ENCODE measurements at places on chromosomes 6 and 20.
A peak's percentile ranks its signal among the peaks of the same experiment; 100 is the strongest.

DNA sequence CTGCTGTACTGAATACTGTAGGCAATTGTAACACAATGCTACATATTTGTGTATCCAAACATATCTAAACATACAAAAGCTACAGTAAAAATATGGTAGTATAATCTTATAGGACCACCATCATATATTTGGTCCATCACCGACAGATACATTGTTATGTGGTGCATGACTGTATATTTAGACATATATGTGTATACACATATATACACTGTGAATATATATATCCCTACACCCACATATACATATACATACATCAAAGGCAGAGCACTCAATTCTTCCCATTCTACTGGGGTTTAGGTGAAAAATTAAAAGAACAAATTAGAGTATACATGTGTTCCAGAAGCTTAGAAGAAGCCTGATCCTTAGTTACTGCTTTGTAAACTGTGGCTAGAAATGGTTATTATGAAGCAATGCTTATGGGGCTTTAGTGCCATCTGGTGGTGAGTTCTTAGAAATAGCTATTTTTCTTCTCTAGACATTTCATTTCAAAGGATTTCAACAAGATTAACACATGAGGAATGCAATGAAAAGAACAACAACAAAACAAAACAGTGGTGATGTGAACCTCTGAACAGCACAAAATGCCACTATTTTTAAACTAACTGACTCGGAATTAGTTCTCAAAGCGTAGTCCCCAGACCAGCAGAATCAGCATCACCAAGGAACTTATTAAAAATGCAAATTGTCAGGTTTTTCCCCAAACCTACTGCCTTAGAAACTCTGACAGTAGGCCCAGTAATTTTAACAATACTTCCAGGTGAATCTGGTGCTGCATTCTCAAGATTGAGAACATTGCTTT lies 38.0 kb downstream of the PKHD1 start:
- no peak overlapping the region for H3K4me3 ChIP-seq
- H3K27me3 ChIP-seq = no peaks in the 10 kb centered on the region
- no peak for DNase-seq
- H3K27ac ChIP-seq = no peak overlapping the region
- H3K4me1 ChIP-seq = no peaks in the 10 kb centered on the region
- no peaks in the 10 kb centered on the region for H3K36me3 ChIP-seq

- H3K27me3 ChIP-seq = peaks cover 3% of the 10 kb centered on the region
- no peaks in the 10 kb centered on the region for H3K4me1 ChIP-seq
These were observed 97.4 kb upstream of the SPTLC3 start for GRCh38 chr20:12911372-12911771.

- H3K4me1 ChIP-seq = no peaks in the 10 kb centered on the region
- H3K27me3 ChIP-seq = no peaks in the 10 kb centered on the region
- H3K27ac ChIP-seq = no peak overlapping the region
- H3K36me3 ChIP-seq = no peaks in the 10 kb centered on the region
These were observed 459.7 kb downstream of the MMUT start for GRCh38 chr6:49003348-49003747.

DNA sequence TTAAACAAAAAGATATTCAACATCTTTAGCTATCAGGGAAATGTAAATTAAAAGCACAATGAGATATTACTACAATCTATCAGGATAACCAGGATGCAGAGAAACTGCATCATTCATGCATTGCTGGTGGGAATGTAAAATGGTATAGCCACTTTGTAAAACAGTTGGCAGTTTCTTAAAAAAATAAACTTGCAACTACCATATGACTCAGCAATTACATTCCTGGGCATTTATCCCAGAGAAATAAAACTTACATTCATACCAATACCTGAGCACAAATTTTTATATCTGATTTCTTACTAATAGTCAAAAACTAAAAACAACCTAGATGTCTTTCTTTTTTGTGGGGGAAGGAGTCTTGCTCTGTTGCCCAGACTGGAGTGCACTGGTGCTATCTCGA lies 190.3 kb upstream of the TAB2 start:
- H3K27ac ChIP-seq = peak overlapping the region; percentile 45
- H3K4me1 ChIP-seq = peaks cover 40% of the 10 kb centered on the region
- H3K4me3 ChIP-seq = no peak overlapping the region
- no peaks in the 10 kb centered on the region for H3K36me3 ChIP-seq
- DNase-seq = no peak

GRCh38 chr20:6142348-6142993 lies 19.6 kb upstream of the FERMT1 start:
- H3K36me3 ChIP-seq = no peaks in the 10 kb centered on the region
- H3K4me3 ChIP-seq = no peak overlapping the region
- no peaks in the 10 kb centered on the region for H3K27me3 ChIP-seq
- peak; percentile 42 for DNase-seq

- H3K27ac ChIP-seq = no peak overlapping the region
- no peaks in the 10 kb centered on the region for H3K27me3 ChIP-seq
- DNase-seq = no peak
- H3K4me3 ChIP-seq = no peak overlapping the region
These were observed 389.2 kb upstream of the FLRT3 start for GRCh38 chr20:14726591-14726990.

GRCh38 chr20:8414586-8415274 lies 282.7 kb downstream of the PLCB1 start:
- no peaks in the 10 kb centered on the region for H3K27me3 ChIP-seq
- H3K27ac ChIP-seq = no peak overlapping the region
- H3K36me3 ChIP-seq = no peaks in the 10 kb centered on the region
- no peaks in the 10 kb centered on the region for H3K4me1 ChIP-seq
- H3K4me3 ChIP-seq = no peak overlapping the region

- no peaks in the 10 kb centered on the region for H3K36me3 ChIP-seq
- no peak overlapping the region for H3K27ac ChIP-seq
- H3K27me3 ChIP-seq = peaks cover 3% of the 10 kb centered on the region
These were observed 8.0 kb downstream of the RNF182 start for GRCh38 chr6:13932785-13933184.

DNA sequence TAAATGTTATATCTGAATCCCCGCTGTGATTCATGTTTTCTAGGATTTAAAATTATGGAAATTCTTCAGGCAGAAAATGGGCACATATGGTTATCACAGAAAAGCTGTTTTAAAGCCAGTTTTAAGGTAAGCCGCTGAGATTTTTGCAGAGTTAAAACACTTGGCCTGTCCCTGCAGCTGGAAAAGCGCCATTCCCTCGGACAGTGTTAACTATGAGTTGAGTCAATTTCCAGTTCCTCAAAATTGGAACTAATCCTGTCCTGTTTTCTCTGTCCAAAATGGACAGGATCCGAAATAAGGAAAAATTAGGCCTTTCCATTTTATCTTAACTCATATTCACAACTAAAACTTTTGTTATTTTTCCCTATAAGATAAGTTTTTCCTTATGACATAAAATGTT lies 225.2 kb downstream of the SAMD5 start:
- H3K36me3 ChIP-seq = no peaks in the 10 kb centered on the region
- no peaks in the 10 kb centered on the region for H3K27me3 ChIP-seq
- no peak for DNase-seq
- no peak overlapping the region for H3K4me3 ChIP-seq
- no peaks in the 10 kb centered on the region for H3K4me1 ChIP-seq
- H3K27ac ChIP-seq = no peak overlapping the region

DNA sequence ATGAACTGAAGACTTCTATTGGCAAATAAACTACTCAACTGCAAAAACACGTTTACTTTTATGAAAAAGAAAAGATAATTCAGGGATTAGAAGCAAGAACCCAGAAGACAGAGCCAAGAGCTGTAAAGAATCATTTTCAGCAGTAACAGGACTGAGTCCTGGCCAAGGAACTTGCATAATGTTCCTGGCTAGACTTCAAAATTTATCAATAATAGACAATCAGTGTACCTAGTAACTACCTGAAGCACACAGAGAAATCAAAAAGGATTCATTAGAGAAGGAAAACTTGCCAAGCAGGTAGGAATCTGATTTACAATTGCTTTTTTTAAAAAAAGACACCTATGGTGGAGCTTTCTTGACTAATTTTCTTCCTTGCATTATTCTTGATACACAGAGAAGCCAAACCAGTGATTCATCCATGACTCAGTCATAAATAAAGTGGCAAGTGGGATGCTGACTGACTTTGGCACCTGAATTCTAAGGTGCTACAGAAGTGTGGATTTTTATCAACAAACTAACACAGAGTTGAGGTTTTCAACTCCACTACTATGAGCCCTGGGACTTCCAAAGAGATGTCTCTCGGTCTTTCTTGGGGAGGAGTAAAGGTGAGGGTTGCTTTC lies 281.3 kb downstream of the BMP7 start:
- H3K27me3 ChIP-seq = no peaks in the 10 kb centered on the region
- no peak overlapping the region for H3K27ac ChIP-seq
- H3K4me3 ChIP-seq = no peak overlapping the region

GRCh38 chr6:160057080-160057479 lies 64.5 kb upstream of the SLC22A1 start:
- no peaks in the 10 kb centered on the region for H3K27me3 ChIP-seq
- H3K4me3 ChIP-seq = no peak overlapping the region
- H3K4me1 ChIP-seq = no peaks in the 10 kb centered on the region
- peaks cover 78% of the 10 kb centered on the region for H3K36me3 ChIP-seq
- no peak for DNase-seq

GRCh38 chr6:97702248-97702647 lies 419.2 kb upstream of the MMS22L start:
- DNase-seq = no peak
- H3K4me3 ChIP-seq = no peak overlapping the region
- no peaks in the 10 kb centered on the region for H3K36me3 ChIP-seq

DNA sequence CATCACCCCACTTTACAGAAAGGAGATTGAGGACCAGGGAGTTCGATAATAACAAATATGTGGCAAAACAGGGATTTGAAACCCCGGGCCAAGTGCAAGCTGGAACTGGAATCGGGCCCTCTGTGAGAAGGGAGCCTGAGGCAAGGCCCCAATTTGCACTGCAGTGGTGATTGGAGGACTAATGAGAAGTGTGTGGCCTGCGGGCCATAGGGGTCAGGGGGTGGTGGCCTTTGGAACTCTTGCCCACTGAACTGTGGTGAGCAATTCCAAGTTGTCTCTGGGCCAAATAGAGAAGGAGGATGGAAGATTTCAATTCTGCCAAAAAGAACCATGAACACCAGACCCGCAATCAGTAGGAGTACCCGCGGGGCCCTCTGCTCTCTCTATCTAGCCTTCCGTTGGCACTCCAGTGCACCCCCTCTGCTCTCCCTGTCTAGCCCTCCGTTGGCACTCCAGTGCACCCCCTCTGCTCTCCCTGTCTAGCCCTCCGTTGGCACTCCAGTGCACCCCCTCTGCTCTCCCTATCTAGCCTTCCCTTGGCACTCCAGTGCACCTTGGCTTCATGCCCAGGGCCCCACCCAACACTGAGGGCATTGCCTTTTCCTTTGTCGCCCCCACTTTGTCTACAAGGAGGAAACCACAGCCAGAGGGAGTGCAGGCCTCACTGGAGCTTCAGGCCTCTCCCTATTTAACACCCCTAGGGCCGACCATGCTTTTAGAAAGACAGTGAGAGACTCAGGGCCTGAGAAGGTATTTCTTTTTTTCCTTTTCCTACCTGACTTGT lies 6.0 kb upstream of the PTPRA start:
- DNase-seq = no peak
- no peaks in the 10 kb centered on the region for H3K36me3 ChIP-seq
- H3K27ac ChIP-seq = no peak overlapping the region
- peaks cover 9% of the 10 kb centered on the region for H3K4me1 ChIP-seq
- no peaks in the 10 kb centered on the region for H3K27me3 ChIP-seq

DNA sequence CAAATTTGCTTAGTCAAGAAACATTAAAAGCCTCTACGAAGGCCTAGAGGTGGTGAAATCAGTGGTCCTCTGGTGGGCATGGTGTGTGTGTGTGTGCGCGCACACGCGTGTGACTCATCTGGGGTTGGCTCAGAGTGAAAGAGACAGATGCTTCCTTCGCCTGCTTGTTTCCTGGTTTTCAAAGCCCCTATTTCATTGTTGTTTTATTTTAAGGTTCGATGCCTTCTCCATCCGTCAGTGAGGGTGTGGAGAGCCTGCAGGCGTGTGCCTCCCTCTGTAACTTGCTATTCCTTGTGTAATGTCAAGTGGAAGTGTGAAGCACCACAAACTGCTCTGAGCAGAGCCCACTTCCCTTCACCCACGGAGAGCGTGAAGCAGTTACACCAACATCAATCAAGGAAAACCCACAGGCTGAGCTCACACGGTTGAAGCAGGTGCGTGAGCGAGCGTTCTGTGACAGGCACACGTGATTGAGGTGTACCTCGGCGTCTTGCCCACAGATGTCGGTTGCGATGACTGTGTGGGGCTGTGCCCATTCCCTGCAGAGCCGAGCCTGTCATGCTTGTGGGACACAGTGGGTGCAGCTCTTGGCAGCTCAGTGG lies 233.9 kb downstream of the PRL start:
- H3K36me3 ChIP-seq = no peaks in the 10 kb centered on the region
- no peaks in the 10 kb centered on the region for H3K4me1 ChIP-seq
- H3K27ac ChIP-seq = peak overlapping the region; percentile 9
- peak; percentile 9 for DNase-seq
- no peaks in the 10 kb centered on the region for H3K27me3 ChIP-seq

DNA sequence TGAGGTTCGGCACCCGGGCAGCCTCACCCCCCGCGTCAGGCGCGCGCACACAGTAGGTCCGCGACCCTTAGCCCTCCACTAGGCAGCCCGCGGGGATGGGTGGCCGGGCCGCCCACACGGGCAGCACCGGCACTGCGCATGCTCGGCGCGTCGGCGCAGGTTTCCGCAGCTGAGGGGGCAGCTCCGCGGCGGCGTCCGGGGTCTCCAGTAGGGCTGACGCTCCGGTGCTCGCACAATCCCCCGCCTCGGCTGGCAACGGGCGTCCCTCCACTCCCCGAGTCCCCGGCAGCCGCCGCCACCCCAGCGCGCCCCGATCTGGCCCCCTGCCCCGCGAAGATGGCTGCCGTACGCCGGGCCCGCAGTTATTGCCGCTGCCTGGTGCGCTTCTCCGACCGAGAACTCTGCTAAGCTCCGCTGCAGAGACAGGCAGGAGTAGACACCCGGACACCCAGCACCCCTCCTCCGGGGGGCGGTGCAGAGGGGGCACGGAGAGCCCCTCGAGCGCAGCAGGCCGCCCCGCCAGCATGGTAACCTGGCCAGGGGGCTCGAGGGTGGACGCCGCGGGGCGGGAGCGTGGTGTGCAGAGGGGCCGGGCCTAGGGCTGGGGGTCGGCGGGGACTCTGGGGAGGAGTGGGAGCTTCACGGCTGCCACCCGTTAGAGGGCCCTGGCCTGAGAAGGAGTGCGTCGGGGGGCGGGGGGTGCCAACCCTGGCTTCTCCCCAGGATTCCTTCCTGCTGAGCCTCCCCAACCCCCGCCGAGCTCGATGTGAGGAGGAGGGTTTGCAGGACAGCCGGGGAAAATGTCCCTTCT lies at the start of gene FBXO9:
FBXO9 (plus strand) TSS at position 139 of the 811 bp plus-strand sequence; CDS start at position 525, 386 bp downstream.
- H3K36me3 ChIP-seq = no peaks in the 10 kb centered on the region
- H3K4me1 ChIP-seq = peaks cover 18% of the 10 kb centered on the region
- H3K4me3 ChIP-seq = peak within 1 kb of the TSS; percentile 95
- peak within 1 kb of the TSS; percentile 78 for H3K27ac ChIP-seq
- no peaks in the 10 kb centered on the region for H3K27me3 ChIP-seq

GRCh38 chr6:119346450-119346849 lies 3.1 kb downstream of the MAN1A1 start:
- DNase-seq = no peak
- H3K27ac ChIP-seq = peak overlapping the region; percentile 35
- no peaks in the 10 kb centered on the region for H3K36me3 ChIP-seq
- H3K27me3 ChIP-seq = no peaks in the 10 kb centered on the region
- H3K4me3 ChIP-seq = no peak overlapping the region

Data from naive thymus-derived CD4-positive, alpha-beta T cell (primary cell).